ENCODE measurements at places on chromosomes 16 and 17. TPM values are rescaled to one million over a fixed set of nuclear protein-coding genes. Genes with fewer than 3 reads are reported as not detected.

GRCh38 chr16:65961476-65962143 is 404.9 kb upstream of the CDH5 start:
- no peak overlapping the region for H3K27ac ChIP-seq
- H3K36me3 ChIP-seq: no peaks in the 10 kb centered on the region
- no peaks in the 10 kb centered on the region for H3K27me3 ChIP-seq
- no peak overlapping the region for H3K4me3 ChIP-seq

DNA sequence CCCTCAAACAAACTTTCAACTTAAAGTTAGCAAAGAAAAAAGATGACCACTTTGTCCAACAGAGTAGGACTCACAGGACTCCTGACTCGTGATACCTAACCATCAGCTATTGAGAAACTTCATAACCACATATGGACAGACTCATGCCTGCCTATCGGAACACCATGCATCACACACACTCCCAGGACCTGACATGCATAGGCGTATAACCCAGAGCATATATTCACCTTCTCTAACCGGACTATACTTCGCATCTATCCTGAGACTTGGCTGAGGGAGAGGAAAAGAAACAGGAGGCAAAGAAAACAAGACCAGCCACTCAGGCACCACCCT is 2.2 kb downstream of the PIP4K2B start:
- H3K27me3 ChIP-seq: no peaks in the 10 kb centered on the region
- peaks cover 5% of the 10 kb centered on the region for H3K4me1 ChIP-seq
- H3K36me3 ChIP-seq: no peaks in the 10 kb centered on the region
- DNase-seq: no peak

GRCh38 chr17:35543856-35544255 is 6.4 kb upstream of the SLFN12L start:
- DNase-seq: no peak
- H3K4me1 ChIP-seq: no peaks in the 10 kb centered on the region
- H3K27me3 ChIP-seq: no peaks in the 10 kb centered on the region
- no peak overlapping the region for H3K27ac ChIP-seq

DNA sequence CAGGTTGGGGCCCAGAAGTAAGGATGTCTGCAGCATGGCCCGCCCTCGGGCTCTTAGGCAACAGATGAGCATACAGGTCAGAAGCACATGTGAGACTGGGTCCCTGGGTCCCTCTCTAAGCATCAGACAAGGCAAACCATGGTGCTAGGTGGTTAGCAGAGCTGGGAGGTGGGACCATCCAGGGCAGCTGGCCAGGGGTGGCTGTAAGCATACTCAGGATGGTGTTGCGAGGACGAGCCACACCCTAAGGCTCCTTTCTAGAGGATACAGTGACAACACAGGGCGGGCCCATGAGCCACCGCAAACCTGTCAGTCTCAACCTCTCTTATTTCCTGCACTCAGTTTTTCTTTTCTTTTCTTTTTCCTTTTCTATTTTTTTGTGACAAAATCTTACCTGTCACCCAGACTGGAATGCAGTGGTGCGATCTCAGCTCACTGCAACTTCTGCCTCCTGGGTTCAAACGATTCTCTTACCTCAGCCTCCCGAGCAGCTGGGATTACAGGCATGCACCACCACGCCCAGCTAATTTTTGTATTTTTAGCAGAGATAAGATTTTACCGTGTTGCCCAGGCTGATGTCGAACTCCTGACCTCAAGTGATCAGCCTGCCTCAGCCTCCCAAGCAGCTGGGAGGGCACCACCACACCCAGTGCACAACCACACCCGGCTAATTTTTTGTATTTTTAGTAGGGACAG is 3.6 kb downstream of the FA2H start:
- no peaks in the 10 kb centered on the region for H3K4me1 ChIP-seq
- no peaks in the 10 kb centered on the region for H3K36me3 ChIP-seq
- H3K27me3 ChIP-seq: no peaks in the 10 kb centered on the region
- H3K4me3 ChIP-seq: no peak overlapping the region
- no peak overlapping the region for H3K27ac ChIP-seq

DNA sequence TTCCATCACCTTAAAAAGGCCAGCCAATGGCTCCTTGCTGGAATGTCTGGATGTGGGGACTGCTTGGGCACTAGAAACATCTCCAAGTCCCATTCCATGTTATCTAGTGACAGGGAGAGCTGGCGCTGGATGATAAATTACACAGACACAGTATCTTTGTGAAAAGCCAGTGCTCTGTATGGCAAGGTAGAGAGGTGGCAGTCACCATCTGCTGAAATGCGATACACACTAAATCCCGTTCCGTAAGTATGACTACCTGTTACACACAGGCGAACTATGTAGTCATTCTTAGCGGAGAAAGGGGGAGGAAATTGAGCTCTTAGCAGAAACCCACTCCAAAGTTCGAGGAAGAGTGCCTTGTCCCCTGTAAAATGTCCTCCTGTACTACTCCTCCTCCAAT is 81.0 kb upstream of the MYOCD start:
- no peaks in the 10 kb centered on the region for H3K36me3 ChIP-seq
- H3K27ac ChIP-seq: no peak overlapping the region
- H3K27me3 ChIP-seq: no peaks in the 10 kb centered on the region
- H3K4me1 ChIP-seq: no peaks in the 10 kb centered on the region

GRCh38 chr17:7922845-7923628 is 6.6 kb downstream of the KCNAB3 start:
- DNase-seq: peak; percentile 91
- H3K4me1 ChIP-seq: no peaks in the 10 kb centered on the region
- peak overlapping the region; percentile 44 for H3K4me3 ChIP-seq
- H3K36me3 ChIP-seq: no peaks in the 10 kb centered on the region
- H3K27ac ChIP-seq: peak overlapping the region; percentile 81

DNA sequence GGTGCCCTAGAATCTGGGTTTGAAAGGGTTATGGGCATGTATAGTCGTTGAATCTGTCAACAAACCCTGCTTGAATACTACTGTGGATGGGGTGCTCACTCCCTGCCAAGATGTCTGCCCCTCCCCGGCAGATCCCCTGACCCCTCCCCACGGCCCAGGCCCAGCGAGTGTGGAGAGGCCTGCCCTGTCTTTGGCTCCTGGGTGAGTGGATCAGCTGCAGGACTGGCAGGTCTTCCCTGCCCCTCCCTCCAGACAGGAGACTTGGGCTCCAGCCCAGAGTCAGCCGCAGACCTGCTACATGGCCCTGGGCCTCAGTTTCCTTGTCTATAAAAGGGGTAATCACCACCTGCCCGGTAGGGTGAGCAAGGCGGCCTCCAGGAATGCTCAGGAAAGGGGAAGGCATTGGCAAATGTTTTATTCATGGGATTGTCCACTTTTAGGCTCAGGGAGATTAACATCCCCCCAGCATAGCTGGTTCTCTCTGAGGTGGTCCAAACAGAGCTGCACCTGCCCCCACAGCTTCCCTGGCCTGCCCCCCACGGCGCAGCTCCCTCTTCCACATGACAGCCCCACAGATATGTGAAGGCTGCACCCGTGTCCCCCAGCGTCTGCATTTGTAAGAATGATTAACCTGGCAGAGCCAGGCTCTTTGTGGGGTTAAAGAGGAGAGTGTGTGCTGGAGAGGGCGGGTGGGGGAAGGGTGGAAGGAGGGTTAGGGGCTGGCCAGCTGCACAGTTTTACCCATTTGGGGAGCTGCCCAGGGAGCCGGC is 18.5 kb upstream of the SPNS2 start:
- H3K4me3 ChIP-seq: no peak overlapping the region
- no peak for DNase-seq
- H3K4me1 ChIP-seq: peaks cover 32% of the 10 kb centered on the region
- peak overlapping the region; percentile 68 for H3K27ac ChIP-seq
- no peaks in the 10 kb centered on the region for H3K27me3 ChIP-seq

GRCh38 chr16:55101026-55101425 is 170.4 kb downstream of the IRX5 start:
- no peaks in the 10 kb centered on the region for H3K27me3 ChIP-seq
- no peak for DNase-seq
- H3K36me3 ChIP-seq: no peaks in the 10 kb centered on the region
- H3K27ac ChIP-seq: no peak overlapping the region
- H3K4me1 ChIP-seq: no peaks in the 10 kb centered on the region

DNA sequence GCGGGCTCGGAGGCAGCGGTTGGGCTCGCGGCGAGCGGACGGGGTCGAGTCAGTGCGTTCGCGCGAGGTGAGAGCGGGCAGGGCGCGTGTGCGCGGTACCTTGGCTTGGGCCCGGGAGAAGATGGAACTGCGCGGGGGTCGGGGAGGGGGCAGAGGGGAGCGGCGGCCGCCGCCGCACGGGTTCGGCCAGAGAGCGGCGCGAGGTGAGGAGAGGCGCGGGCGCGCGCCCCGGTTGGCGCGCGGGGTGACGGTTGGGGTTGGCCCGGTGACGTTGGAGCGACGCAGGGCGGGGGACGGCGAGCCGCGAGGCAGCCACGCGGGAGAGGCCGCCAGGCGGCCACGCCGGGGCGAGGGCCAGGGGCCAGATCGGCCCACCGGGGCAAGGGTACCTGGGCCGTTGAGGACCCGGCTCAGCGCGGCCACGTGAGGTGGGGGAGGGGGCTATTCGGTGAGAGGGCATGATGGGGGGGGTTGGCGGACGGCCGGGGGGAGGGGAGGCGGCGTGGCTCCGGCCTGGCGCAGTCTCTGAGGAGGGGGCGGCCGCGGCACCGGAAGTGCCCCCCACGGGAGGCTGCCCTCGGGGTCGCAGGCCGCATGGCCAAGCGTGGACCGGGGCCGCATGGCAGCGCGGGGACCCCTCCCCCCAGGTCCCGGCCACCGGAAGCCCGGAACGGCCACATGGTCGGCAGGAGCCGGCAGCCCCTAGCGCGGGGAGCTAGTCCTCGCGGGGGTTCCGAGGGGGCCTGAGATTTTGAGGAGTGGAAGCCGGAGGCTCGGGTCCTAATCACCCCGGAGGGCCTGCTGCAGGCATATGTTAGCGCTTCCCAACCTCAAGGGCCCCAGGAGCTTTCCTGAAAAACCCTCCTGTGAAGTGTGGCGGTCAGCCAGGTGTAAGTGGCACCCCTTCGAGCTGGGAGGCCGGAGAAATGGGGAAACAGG is 527 bp downstream of the EIF5A start:
- H3K36me3 ChIP-seq: no peaks in the 10 kb centered on the region
- no peaks in the 10 kb centered on the region for H3K27me3 ChIP-seq
- peak overlapping the region; percentile 81 for H3K4me3 ChIP-seq
- peaks cover 5% of the 10 kb centered on the region for H3K4me1 ChIP-seq
- peak; percentile 41 for DNase-seq
- peak overlapping the region; percentile 98 for H3K27ac ChIP-seq

GRCh38 chr16:48895142-48895541 is 285.2 kb upstream of the N4BP1 start:
- no peak for DNase-seq
- H3K27me3 ChIP-seq: no peaks in the 10 kb centered on the region
- no peak overlapping the region for H3K27ac ChIP-seq
- H3K4me1 ChIP-seq: no peaks in the 10 kb centered on the region
- H3K36me3 ChIP-seq: no peaks in the 10 kb centered on the region
- H3K4me3 ChIP-seq: no peak overlapping the region

GRCh38 chr16:8173111-8173644 is 417.1 kb downstream of the TMEM114 start:
- no peaks in the 10 kb centered on the region for H3K27me3 ChIP-seq
- no peaks in the 10 kb centered on the region for H3K4me1 ChIP-seq
- H3K36me3 ChIP-seq: no peaks in the 10 kb centered on the region

DNA sequence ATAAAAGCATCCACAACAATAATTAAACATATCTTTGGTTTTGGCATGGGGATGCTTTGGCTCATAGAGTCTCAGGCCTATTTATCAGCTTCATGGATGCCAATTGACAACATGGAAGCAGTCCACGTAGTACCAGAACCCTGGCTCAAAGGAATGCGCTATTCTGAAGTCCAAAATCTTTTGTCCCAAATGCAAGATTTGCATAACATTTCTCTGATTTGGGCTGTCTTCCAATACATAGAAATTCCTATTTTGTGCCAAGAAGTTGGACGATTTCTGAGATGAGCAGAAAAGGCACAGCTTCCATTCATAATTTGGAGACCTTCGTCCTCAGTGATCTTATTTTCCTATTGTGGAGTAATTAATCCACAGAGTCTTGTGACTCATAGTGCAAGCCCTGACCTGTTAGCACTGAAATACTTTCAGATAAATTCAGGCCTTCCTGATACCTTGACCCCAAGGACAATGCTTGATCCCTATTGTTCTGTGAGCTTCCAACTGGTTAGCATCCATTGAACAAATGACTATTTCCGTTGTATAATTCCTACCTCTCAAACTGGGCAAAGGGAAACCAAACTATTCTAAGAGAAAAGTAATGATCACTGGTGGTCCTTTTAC is 78.4 kb upstream of the CDH11 start:
- no peaks in the 10 kb centered on the region for H3K4me1 ChIP-seq
- no peaks in the 10 kb centered on the region for H3K27me3 ChIP-seq

- peak; percentile 85 for DNase-seq
- no peaks in the 10 kb centered on the region for H3K27me3 ChIP-seq
- no peaks in the 10 kb centered on the region for H3K36me3 ChIP-seq
- no peaks in the 10 kb centered on the region for H3K4me1 ChIP-seq
Observed at GRCh38 chr17:74961657-74962350, 10.8 kb downstream of the HID1 start.

- H3K27ac ChIP-seq: no peak overlapping the region
- H3K27me3 ChIP-seq: no peaks in the 10 kb centered on the region
- H3K4me1 ChIP-seq: no peaks in the 10 kb centered on the region
- DNase-seq: no peak
- no peak overlapping the region for H3K4me3 ChIP-seq
Observed at GRCh38 chr16:65950211-65950610, 416.3 kb upstream of the CDH5 start.

DNA sequence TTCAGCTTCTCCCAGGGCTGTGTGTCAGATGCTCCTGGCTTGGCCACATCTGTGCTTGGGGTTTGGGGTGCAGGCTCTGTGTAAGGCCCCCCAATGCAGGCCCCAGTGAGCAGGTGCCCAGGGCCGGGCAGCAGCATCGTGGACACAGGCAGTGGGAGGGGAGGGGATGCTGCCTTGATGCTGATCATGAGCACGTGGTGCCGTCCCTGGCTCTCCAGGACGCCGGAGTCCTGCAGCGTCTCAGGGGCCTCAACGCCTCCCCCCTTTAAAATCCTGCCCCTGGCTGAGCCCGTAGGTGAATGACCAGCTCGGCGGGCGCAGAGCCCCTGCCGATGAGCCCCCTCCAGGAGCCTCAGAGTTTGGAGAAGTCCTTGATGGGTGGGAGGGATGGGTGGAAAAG is 9.0 kb downstream of the METRNL start:
- H3K27me3 ChIP-seq: no peaks in the 10 kb centered on the region
- no peak for DNase-seq
- no peaks in the 10 kb centered on the region for H3K36me3 ChIP-seq
- H3K4me1 ChIP-seq: peaks cover 10% of the 10 kb centered on the region

DNA sequence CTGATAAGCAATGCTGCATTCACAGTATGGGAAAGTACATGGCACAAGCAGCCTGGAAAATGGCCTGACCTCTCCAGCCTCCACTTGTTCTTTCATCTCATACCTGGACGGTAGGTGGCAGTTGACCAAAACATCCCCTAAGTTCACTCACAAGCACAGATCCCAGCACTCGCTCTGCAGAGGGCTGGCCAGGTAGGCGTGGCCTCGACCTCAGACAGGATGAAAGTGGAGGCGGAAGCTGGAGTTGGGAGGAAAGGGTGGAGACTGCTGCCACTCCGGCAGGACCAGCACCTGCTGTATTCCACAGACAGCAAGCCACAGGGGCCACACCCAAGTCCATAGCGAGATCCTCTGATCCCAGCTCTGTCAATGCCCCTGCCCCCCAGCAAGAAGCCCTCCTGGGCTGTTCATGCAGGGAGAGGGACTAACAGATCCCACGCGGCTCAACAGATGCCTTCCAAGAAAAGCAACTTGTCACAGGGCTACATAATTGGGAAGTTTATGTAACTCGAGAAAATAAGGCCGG is 31.3 kb downstream of the ZCCHC14 start:
- H3K27ac ChIP-seq: peak overlapping the region; percentile 78
- peak; percentile 87 for DNase-seq
- no peaks in the 10 kb centered on the region for H3K27me3 ChIP-seq
- H3K36me3 ChIP-seq: no peaks in the 10 kb centered on the region
- peaks cover 24% of the 10 kb centered on the region for H3K4me1 ChIP-seq
- peak overlapping the region; percentile 36 for H3K4me3 ChIP-seq

MIEF2 gene
- 29.6 TPM for total RNA-seq

CYB5D1 gene
- 13.4 TPM for total RNA-seq

TBC1D3E gene
- total RNA-seq: not detected

TRPV2 gene
- 6.6 TPM for total RNA-seq
